ENCODE measurements at places on chromosomes 5 and 9.

- DNase-seq: no peak
Observed at GRCh38 chr9:72459308-72459707, 62.1 kb upstream of the TMC1 start.

GRCh38 chr5:134100283-134101091 is 14.0 kb upstream of the TCF7 start:
- peak; percentile 73 for DNase-seq

GRCh38 chr5:122322801-122323548 is 10.9 kb downstream of the SNCAIP start:
- DNase-seq: no peak

GRCh38 chr9:135591506-135592330 is 30.2 kb downstream of the PAEP start:
- DNase-seq: no peak

- DNase-seq: no peak
Observed at GRCh38 chr9:125630436-125630835, 76.6 kb downstream of the MAPKAP1 start.

DNA sequence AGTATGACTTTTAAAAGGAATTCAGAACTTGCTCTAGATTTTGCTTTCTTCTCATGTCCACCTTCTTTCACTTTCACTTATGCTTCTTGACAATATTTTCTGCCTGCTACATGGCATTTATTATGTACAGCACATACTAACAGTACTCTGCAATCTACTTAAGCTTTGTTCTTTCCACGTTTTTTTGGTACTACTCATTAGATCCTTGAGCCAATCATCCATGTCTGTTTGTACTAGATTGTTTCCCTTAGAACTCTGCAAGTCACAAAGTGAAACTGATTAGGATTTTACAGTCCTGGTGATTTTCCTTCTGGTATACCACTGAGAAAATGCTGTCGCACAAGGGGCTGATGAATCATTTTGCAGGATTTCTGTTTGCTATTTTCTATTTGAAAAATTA is 78.3 kb downstream of the PARP8 start:
- no peak for DNase-seq

DNA sequence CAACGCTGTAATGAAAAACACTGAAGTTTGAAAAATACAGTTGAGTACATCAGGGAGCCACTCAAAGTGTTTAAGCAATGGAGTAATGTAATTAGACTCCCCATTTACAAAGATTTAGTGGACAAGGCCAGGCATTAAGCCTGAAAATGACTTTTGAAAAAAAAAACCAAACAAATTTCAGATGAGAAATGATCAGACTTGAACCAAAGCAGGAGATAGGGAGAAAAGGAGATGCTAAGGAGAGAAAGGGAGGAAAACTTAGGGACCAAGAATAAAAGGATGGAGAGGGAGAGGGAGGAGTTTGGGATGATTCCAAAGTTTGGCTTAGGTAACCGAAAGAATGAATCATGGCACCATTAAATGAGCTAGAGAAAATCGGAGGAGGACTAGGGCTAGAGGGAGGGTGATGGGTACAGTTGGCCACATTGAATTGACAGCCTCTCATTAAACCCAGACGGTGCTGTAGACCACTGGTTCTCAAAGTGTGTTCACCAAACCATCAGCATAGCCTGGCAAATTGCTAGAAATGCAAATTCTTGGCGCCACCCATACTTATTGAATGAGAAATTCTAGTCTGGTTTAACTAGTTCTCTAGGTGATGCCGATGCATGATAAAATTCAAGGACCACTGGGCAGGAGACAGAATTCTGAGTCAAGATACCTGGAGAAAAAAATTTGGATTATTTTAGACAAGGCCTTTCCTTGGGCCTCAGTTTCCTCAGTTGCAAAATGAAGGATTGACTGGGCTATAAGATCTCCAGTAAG is 6.2 kb upstream of the CPEB4 start:
- DNase-seq: no peak

DNA sequence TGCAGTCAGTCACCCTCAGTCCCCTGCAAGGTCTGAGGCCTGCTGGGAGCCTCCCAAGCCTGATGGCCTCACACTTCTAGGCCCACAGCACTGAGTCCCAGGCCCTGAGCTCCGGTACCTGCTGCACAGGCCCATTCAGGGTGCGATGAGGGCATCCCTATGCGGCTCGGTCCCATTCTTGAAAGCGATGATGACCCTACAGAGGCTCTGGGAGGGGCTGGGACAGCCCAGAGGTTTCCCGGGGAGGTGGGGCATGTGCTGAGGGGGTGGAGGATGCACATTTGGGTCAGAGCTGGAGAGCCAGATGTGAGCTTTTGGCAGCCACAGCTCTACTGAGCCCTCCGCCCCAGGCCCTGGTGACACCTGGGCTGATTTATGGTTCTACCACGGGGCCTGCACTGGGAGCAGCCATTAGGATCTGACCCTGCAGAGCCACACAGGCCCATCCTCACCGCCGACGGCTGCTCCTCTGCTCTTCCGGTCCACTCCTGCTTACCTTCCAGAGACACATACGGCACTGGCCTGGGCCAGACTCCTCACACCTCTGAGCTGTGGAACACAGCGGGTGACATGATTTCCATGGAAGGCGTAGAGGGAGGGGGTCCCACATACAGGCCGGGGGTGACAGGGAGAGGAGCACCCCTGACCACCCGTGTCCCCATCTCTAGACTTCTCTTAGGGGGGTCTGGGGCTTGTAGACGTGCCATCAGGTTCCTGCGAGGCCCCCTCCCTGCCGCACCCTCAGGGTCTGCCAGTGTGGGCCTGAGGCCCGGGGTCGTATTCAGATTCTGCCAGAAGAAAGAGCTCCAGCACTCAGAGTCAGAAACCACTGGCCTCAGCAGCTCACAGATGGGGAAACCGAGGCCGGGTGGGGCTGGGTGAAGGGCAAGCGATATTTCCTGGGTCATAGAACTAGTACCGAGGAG is 53.4 kb downstream of the COL23A1 start:
- no peak for DNase-seq

DNA sequence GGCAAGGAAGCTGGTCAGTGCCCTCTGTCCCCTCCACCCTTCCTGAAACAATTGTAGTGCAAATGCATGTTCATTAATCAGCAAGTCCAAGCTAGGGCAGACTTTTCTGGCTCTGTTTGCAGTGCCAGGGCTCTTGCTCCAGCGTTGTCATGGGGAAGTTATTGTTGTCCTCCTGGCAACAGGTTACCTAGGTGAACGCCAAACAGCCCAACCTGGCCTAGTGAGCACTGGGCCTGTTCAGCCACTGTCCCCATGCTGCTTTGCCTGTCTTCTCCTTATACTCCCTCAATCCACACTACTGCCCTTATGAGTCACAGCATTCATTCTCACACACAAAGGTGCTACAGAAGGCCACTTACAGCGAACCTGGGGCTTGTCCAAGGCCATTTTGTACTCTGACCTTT is 34.5 kb upstream of the GLIS3 start:
- no peak for DNase-seq

GRCh38 chr5:163880302-163880701 is 374.9 kb downstream of the MAT2B start:
- no peak for DNase-seq

- DNase-seq: no peak
Observed at GRCh38 chr9:74293479-74293878, 203.7 kb upstream of the RORB start.
